Right lobe of liver (tissue), 6 donors: ENCODE measurements at places on chromosomes 11 and 22. TPM values are rescaled to one million over a fixed set of nuclear protein-coding genes. Genes with fewer than 3 reads are reported as not detected.

Gene SYCE3
- total RNA-seq = not detected

Gene DEUP1
- not detected for total RNA-seq

Gene YIF1A
- total RNA-seq = 85.3 TPM

Gene PHF21B
- total RNA-seq = not detected

Gene ASCL2
- 0.60 TPM for total RNA-seq

Gene PDXP
- total RNA-seq = 23.4 TPM

Gene SCGB2A2
- not detected for total RNA-seq

Gene IGLL1
- total RNA-seq = not detected

Gene ASPHD2
- total RNA-seq = 0.07 TPM

Gene CHRNA10
- 0.25 TPM for total RNA-seq
